ENCODE measurements at places on chromosomes 16 and 17.

- DNase-seq = no peak
Observed at GRCh38 chr17:73689596-73690275, 45.5 kb upstream of the SDK2 start.

GRCh38 chr17:74325743-74326379 lies at the start of gene KIF19:
Gene KIF19, plus strand, starts transcription at chr17:74326226. Its CDS starts 124 bp downstream, at chr17:74326350.
- no peak for DNase-seq

DNA sequence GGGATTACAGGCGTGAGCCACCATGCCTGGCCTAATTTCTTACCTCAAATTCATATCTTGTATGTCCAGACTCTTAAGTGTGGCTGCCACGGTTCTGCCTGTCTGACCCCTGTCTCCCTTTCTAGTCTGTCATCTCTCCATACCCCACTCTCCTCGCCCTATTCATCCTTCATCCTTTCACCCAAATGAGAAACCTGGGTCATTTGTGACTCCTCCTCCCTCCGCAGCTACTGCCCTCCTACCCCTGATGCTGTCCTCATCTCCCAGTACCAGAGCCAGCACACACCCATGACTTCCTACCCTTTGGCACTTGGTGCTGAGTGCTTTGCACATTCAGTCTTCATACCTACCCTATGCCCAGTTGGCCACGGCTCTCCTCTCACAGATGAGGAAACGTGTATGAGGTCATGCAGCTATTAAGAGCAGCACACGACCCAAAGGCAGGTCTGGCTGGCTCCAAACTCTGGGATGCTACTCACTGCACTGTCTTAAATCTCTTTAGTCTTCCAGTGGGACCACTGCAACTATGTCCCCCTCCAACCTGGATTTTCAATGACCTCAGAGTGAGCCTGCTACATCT lies 1.6 kb downstream of the SPATA32 start:
- no peak for DNase-seq

DNA sequence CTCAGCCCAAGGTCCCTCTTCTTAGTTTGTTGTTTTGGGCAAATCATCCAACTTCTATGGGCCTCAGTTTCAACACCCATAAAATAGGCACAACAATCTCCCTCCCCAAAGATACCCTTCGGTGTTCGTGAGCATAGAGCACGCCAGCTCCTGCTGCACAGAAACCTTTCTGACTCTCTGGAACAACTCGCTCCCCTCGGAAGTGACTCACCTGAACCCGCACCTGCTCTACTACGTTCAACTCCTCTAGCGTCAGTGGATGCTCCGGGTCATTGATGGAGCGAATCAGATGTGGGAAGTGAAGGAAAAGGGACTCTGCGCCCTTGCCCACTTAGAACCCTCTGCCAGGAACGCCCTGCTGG lies 445 bp downstream of the CIAO2B start:
- DNase-seq = no peak

GRCh38 chr16:31458073-31458843 lies 1.0 kb upstream of the ARMC5 start:
- no peak for DNase-seq

DNA sequence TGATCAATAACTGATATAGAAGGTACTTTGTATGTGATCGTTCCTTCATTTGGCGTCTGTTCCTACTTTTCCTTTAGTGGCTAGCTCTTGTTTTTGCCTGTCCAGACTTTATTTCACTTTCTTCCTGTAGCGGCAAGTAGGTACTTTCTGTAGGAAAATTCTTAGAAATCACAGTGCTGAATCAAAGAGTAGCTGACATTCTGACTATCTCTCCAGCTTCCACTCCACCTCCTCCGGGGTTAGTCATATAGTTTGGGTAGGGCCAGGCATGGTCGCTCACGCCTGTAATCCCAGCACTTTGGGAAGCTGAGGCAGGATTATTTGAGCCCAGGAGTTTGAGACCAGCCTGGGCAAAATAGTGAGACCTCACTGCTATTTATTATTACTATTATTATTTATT lies 29.9 kb upstream of the PAFAH1B1 start:
- DNase-seq = no peak

GRCh38 chr17:17352836-17353624 lies 49.9 kb downstream of the NT5M start:
- no peak for DNase-seq

- no peak for DNase-seq
Observed at GRCh38 chr16:54923055-54923473, 7.6 kb upstream of the IRX5 start.

DNA sequence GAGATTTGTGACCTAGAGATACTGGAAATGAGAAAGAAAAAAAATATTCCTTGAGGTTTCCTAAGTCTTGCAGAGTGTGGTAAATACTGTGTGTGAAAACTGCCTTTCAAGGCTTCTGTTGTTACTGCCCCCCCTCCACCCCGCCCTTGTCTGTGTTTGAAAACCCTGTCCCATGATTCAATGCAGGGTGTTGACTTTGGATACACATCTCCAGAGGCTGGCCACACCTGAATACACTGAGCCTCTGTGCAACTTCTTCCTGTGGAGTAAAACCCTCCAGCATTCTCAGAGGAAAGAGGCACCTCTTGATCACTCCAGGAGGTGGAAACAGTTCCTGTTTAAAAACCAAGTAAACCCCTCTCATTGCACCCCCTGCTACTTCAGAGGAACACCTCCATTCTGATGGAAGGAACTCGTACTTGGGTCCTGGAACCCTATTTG lies 123.0 kb upstream of the CACNG5 start:
- DNase-seq = no peak

DNA sequence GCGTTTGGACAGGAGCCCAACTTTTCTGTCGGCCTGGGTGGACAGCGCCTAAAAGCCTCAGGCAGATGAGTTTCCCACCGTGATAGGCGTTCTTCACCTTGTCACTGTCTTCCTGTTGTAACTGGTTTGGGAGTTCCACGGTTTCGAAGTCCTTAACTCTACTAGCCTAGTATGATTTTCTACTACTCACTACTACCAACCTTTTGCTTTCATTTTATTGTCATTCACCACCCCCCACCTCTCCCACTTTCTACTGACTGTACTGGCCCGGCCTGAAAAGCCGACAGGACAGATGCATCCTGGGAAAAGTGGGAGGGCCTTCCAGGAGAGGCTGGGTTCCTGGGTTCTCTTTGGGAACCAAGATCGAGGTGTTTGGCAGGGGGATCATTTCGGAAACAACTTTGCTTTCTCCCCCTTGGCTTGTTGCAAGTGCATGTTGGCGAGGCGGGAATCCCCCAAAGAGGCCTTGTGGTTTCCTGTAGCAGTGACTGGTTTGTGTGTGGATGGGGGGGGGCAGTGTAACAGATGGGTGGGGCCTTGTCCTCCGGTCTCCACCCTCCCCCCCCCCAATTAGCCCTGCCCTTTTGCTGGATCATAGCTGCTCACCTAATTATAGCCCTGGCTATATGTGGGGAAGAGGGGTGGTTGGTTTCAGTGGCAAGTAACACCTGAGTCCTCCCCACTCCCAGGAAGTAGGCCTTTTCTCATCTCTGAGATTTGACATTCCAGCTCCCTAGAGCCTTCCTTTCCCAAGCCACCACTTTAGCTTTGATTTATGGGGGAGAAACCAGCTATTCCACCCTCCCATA lies 1.4 kb downstream of the EIF5A start:
- peak; percentile 38 for DNase-seq
